ENCODE measurements at places on chromosomes 7 and 10.

GRCh38 chr10:8017277-8017676 lies 37.2 kb upstream of the GATA3 start:
- no peak for DNase-seq

- DNase-seq = peak; percentile 99
Measured at GRCh38 chr10:73762915-73763314, 18.7 kb downstream of the SEC24C start.

GRCh38 chr10:93342921-93343320 lies 139.2 kb downstream of the MYOF start:
- DNase-seq = no peak

- no peak for DNase-seq
Measured at GRCh38 chr7:33339074-33339790, 209.9 kb downstream of the BBS9 start.

DNA sequence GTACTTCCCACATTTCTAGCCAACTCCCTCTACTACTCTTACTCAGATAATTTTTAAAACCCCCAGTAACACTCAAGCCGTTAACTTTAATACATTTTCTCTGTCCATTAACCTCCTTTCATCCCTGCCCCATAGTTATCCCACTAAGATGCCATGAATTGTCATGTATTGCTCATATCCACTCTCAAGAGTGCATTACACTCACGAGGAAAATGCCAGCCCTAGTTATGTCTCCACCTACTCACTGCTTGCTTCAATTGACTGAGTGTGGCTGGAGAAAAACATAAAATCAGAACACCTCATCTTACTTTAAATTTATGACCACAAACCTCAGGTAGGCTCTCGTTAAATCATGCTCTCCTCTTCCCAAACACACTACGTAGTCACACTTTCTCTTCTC lies 324.1 kb upstream of the NPSR1 start:
- no peak for DNase-seq

DNA sequence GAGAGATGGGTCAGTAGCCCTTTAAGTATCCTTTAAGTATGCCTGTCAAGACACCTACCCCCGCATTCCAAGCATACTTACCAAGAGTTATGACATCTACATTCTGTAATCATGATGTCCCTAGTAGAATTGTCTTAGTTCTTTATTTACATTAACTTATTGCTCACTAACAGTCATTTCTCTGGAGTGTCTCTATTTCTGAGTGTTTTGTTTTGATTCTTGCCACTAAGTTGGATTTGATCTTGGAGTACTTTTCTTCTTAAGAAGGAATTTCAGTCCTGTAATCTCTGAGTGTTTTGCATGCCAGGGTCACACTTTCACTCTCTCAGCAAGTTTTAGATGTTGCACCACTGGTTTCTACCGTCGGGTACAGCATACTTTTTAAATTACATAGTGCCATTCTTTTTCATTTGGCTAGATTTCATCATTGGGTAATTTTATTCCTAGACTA lies 1053.9 kb downstream of the KCNMA1 start:
- DNase-seq = peak; percentile 100

DNA sequence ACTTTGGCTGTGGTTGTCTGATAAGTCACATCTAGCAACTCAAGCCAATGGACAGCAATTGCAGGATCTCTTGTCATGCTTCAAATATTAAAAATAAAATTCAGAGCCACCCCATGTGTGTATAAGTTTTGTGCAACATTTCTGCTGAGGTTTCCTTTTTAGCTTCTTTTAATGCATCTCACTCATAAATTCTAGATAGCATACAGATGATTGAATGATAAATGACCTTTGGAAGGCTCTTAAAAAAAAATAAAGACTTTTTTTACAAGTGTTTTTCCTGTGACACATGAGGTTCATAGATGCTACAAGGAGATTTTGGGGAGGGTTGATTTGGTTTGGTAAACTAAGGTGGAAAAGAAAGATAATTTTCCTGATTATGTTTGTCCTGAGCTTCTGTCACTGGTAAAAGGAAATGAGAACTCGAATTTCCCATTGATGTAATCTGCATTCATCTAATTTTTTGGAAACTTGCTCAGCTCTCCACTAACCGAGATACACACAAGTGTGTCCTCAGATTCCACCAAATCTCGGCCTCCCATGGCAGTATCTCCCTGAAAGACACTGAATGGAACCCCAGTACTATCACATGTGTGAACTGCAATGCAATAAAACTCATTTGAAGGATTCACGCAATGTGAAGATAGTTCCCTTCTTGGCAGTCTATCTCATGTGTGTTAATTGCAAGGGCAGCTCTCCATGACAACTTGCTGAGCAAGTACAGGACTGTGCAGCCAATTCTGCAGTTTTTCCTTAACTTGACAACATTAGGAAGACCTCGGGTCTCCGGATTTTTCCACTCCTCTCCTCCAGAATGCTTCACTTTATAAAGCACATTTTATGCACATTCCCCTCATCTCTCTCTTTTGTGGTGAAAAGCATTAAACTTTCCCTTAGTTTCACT lies 185.4 kb upstream of the PFKP start:
- no peak for DNase-seq

GRCh38 chr7:129469930-129470329 lies 32.4 kb upstream of the SMKR1 start:
- DNase-seq = no peak
